MG63 (cell line): ENCODE measurements at places on chromosomes 5 and 9.

DNA sequence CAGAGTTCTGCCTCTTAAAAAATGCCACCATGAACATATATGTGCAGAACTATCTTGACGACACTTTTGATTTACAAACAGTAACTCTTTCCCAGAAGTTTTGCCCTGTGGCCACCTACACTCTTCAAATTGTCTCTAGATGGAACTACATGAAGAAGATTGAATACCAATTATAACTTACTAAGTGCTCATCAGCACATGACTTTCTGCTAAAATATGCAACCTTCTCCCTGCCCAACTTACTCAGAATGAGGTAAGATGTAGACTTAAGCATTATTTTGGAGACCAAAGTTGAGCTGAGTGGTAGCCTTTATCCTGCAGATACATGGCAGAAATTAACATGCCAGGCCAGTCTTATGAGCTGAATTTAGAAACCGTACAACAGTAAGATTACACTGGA is 105.4 kb downstream of the SEMA5A start:
- DNase-seq = peak; percentile 61

GRCh38 chr5:51479840-51480239 is 96.6 kb downstream of the ISL1 start:
- DNase-seq = no peak

- no peak for DNase-seq
Observed at GRCh38 chr9:105062222-105062855, 134.4 kb upstream of the ABCA1 start.

GRCh38 chr9:115132648-115133047 is 14.7 kb upstream of the TNC start:
- peak; percentile 46 for DNase-seq

DNA sequence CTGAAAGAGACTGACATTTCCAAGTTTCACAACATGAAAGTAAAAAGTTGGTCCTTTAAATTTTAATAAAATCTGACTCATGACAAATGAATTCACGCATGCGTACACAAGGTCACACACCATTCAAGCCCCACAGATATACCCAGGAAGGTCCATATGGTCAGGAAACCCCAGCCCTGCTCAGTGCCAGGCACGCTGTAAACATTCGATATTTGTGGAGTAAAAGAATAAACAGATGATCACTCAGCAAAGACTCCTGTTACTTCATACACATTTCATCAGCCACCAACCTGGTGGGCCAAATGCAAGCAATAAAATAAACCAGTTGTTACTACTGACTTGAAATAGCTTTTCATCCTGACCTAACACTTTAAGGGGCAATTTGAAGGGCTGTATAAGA is 158.0 kb upstream of the RETREG1 start:
- peak; percentile 82 for DNase-seq

DNA sequence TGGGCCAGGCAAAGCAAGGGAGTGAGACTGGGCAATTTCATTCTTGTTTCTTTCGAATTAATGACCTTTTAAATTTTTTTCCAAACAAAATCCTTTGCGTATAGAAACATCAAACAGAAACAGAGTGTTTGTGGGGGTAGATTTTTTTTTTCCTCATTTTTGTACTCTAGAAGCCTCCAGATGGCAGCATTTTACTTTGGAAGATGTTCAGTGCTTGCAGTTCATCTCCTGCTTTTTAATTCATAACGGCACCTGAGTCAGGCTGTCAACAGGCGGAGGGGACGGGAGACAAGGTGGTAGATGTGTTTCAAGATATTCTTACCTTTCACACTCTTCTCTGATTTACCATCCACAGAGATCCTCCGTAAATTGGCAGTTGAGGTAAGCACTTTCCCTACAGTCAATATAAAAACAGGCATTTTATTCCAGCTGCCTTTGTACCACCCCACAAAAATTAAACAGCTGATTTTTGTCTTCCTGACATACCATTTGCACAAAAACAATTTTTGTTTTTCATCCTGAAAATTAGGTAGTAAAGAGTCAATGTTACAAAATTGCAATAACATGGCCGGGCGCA is 99.5 kb upstream of the FBXL17 start:
- no peak for DNase-seq

- DNase-seq = no peak
Observed at GRCh38 chr5:178440181-178440580, 150.0 kb downstream of the COL23A1 start.

GRCh38 chr5:133371371-133372155 is 240.8 kb downstream of the FSTL4 start:
- no peak for DNase-seq

- DNase-seq = no peak
Observed at GRCh38 chr5:26148569-26149107, 889.7 kb downstream of the CDH9 start.

- peak; percentile 50 for DNase-seq
Observed at GRCh38 chr5:9361835-9362234, 184.0 kb downstream of the SEMA5A start.

GRCh38 chr5:127006744-127007143 is 23.6 kb downstream of the MARCHF3 start:
- DNase-seq = no peak

GRCh38 chr9:128577206-128577605 is 24.8 kb downstream of the SPTAN1 start:
- DNase-seq = no peak

DNA sequence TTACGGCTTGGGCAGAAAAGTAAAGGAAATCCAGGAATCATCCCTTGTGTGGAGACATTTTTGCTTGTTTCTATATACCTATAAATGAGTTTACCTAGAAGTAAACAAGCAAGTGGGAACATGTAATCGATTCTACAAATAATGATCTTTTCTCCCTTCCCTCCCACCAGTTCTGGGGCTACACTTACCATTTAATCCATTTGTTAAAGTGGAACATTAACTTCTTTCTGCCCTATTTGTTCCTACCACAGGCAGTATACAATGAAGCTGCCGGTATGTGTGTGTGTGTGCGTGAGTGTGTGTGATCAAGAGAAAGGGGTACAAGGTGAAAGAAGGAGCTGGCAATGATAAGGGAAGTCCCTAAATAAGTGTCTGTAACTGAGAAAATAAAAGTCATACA is 26.4 kb upstream of the ELL2 start:
- no peak for DNase-seq

DNA sequence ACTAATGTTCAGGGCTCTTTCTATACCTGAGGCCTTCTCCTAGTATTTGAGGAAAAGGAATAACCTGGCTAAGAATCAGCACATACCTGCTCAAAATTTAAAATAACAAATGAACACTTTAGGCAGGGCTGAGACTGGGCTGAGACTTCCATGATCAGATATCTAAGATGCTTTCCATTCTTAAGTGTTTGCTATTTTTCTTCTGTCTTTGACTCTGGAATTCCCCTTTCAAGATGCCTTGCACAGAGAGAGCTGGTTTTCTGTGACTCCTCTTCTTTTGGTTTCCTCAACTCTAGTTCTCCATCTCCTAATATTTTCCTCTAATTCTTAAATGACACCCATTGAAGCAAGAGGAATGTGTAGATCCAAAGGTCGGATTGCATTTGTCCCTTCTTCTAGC is 61.1 kb downstream of the DPYSL3 start:
- no peak for DNase-seq

- DNase-seq = no peak
Observed at GRCh38 chr9:121439711-121440664, 59.7 kb downstream of the GGTA1 start.

DNA sequence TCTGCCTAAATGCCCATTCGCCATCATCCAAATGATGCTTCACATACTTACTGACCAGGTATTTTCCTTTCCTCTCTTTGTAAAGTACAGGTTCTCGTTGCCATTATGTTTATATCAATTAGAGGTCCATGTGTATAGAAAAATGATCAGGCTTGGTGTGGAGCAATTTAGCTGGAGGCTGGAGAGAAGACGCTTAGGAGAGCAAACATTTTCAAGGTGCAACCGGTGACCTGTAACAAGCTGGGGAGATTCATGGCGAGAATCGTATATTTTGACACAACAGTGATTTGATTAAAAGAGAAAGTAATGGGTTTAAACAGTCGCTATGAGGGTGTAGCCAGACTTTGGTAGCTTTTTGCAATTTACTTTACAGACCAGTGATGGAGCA is 170.9 kb upstream of the TBCA start:
- no peak for DNase-seq

GRCh38 chr5:161387121-161387520 is 159.4 kb downstream of the GABRB2 start:
- no peak for DNase-seq

GRCh38 chr9:113524468-113524867 is 60.9 kb downstream of the RGS3 start:
- DNase-seq = no peak

GRCh38 chr5:60010328-60010727 is 116.8 kb upstream of the PDE4D start:
- no peak for DNase-seq

DNA sequence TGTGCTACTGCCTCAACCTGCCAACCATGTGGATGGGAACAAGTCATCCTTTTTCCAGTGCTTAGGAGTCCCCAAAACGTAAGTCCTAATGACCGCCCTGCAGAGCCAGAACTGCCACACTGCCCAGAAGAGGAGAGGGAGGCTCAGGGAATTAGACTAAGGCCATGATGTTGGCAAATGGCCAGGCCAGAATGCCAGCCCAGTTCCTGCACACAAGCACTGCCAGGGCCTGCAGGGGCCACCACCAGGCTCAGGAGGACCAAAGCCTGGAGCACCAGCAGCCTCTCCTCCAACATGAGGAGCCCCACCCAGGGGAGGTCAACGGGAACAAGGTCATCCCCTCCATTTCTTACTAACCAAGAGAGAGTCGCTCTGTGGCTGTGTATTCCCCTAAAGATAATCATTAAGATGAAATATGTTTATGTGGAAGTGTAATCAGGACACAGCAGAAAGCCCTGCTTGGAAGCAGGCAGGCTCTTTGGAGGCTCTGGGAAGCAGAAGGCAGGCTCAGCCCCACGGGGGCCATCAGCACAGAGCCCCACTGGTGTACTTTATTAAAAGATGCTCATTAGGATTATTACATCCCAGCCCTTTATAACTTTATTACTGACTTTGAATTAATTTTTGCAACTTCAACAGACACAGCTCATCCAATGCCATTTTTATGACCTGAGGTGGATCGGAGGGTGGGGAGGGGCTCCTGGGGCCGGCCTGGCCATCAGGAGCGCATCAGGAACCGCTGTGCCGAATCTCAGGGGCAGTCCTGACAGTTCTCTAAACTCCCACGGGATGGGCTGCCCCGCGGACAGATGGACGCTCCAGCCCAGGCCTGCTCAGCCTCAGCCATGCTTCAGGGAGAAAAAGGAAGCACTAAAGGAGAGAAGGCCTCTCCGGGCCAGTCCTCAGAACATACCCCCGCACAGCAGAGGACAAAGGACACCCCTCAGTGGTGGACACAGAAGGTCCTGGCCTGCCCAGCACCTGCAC is 127.0 kb downstream of the ADAMTS2 start:
- peak; percentile 54 for DNase-seq

DNA sequence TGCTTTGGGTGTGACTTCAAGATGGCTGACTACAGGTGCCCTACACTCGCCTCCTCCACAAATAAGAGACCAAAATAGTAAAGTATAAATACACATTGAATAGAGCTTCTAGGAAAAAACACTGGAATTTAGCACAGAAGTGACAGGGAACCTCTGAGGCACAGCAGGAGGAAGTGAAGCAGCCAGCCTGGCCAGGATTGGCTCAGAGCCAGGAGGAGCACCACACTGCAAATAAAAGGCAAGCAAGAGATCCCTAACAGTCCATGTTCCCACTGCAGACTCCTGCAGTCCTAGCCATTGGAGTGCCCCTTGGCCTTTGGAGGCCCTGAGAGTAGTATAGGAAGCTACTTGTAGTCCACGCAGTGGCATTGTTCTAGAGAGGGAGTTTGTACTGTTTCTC is 186.7 kb upstream of the TLX3 start:
- DNase-seq = no peak

DNA sequence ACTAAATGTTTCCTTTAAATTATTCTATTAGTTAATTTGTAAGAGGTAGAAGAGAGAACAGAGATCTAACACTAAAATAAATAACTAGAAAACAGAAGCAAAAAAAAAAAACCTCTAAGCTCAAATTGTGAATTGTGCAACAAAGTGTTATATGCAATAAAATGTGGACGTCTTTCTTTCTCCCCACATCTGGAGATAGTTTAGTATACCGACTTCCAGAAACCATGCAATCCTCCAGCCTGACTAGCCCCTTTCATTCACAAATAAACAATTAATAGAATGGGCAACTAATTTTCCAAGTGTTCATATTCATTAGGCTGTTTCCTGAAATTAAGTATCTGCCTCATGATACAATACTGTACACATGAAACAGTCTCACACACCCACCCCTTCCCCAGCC is 258.5 kb downstream of the BNC2 start:
- DNase-seq = no peak

- DNase-seq = peak; percentile 29
Observed at GRCh38 chr9:33813712-33814641, 3.0 kb upstream of the UBE2R2 start.

- DNase-seq = no peak
Observed at GRCh38 chr9:126678989-126679388, 65.3 kb downstream of the LMX1B start.

DNA sequence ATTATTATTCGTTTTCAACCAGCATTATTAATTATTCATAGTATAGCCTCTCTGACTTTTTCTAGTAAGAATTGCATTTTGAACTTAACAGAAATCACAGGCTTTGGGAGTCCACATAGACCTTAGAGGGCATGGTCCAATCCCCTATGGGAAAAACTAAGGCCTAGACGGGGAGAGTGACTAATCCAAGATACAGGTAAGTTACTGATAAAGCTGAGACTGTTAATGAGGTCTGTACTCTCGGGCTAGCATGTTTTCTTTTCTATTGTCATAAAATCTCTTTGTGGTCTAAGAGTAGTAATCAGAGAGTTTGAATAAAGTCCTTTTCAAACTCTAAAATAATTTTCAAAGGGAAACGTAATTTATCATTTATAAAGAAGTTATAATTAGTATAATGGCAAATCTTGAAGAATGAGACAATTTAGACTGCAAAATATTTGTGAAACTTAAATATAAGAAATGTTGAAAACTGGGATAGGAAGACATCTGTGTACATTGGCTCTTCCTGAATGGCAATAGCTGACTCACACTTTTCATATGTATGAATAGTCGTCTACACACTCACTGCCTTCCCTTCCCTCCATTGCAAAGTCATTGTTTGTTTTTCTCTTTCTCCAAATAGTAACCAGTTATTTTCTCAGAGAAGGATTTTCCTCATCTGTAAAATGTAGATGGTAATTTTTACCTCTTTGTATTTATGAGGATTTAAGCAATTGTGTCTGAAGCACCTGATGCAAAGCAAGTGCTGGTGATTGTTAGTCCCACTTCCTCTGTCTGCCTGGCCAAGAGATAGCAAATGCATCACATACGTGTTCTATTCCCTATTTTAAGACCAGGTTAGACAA is 207.9 kb upstream of the CD180 start:
- DNase-seq = no peak

- no peak for DNase-seq
Observed at GRCh38 chr5:111387361-111387760, 125.0 kb downstream of the STARD4 start.
